Umbilical cord (tissue), 2 donors: ENCODE measurements at places on chromosomes 13 and 19. TPM values are rescaled to one million over a fixed set of nuclear protein-coding genes. Genes with fewer than 3 reads are reported as not detected.

GRCh38 chr13:31072041-31072440 is 89.7 kb downstream of the HSPH1 start:
- no peak for DNase-seq

Gene FGF22
- 0.24 TPM for total RNA-seq

- DNase-seq, result no peak
These were observed at the start of gene ZIC5 for GRCh38 chr13:99971576-99972189. ZIC5 (minus strand) TSS chr13:99971767; CDS start chr13:99971603, 164 bp downstream.

Gene ADGRE3
- total RNA-seq, result not detected

GRCh38 chr13:93786846-93787489 is 560.4 kb downstream of the GPC6 start:
- peak; percentile 17 for DNase-seq

Gene FPR3
- total RNA-seq, result 2.6 TPM
